Activated naive CD4-positive, alpha-beta T cell treated with anti-CD3 and anti-CD28 coated beads, Interleukin-2, amount 50 U/mL, for 16 hours (primary cell): ENCODE measurements at places on chromosomes 2 and 18.

GRCh38 chr2:101745711-101746694, 48.5 kb downstream of the MAP4K4 start:
- no peak for DNase-seq

- DNase-seq = no peak
These were observed 20.3 kb upstream of the CHST10 start for GRCh38 chr2:100437751-100438150.

DNA sequence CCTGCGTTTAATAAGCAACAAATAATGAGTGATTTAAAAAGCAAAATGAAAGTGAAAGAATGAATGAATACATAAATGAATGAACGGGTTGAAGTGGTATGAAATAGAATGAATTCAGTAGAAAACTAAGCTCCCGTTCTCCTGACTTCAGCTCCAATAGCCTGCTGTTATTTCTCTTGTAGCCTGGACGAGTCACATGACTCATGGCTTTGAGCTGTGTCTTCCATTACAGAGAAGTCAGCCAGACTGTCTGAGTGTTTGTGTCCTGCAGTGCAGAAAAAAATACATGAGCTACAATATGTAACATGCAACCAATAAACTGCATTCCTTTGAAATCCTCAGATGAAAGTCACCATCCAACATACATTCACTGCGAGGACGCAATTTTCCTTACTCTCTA, 21.2 kb downstream of the SCG2 start:
- no peak for DNase-seq

DNA sequence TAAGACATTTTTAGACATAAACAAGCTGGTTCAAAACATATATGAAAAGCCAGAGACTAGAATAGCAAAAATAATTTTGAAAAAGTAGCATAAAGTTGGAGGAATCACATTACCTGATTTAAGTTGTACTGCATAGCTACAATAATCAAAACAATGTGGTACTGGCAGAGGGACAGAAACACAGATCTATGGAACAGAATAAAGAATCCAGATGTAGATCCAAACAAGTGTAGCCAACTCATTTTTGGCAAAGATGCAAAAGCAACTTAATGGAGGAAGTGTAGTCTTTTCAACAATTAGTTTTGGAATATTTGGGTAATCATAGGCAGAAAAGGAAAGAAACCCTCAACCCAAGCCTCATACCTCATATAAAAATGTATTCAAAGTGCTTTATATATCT, 278.7 kb upstream of the ZNF521 start:
- DNase-seq = no peak

DNA sequence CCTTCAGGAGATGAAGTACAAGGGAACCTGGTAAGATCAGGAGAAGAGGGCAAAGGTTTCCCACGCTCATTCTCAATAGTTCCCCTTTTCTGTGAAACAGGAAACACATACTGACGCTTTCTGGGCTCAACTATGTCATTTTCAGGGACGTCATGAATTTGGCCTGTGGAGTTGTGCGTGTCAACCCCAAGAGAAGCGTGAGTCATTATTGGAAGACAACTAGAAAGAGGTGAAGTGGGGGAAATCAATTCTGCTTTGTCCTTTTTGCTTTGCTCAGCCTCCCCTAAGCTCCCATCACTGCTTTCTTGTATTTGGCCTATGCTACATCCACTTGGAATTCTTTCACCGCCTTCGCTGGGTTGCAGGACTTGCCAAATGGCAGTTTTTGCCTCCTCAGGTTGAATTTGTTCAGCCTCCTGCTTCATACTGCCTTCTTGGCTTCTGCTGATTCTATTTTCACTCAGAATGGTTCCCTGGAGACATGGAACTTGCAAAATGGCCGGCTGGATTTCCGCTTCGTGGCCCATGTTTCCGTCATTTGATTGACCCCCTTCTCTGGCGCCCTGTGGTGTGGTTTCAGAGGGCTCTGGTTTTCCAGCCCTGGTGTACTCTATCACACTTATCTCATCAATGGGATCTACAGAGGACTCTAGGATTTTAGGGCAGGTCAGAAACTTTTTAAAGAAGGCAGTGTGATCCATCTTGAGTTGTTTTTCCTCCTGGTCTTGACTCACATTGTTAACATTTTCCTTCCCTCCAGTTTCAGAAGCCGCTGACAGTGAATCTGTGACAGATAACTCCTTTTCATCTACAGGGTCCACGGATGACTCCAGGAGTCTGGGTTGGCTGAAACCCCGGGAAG, 93.3 kb downstream of the ALPK2 start:
- no peak for DNase-seq

DNA sequence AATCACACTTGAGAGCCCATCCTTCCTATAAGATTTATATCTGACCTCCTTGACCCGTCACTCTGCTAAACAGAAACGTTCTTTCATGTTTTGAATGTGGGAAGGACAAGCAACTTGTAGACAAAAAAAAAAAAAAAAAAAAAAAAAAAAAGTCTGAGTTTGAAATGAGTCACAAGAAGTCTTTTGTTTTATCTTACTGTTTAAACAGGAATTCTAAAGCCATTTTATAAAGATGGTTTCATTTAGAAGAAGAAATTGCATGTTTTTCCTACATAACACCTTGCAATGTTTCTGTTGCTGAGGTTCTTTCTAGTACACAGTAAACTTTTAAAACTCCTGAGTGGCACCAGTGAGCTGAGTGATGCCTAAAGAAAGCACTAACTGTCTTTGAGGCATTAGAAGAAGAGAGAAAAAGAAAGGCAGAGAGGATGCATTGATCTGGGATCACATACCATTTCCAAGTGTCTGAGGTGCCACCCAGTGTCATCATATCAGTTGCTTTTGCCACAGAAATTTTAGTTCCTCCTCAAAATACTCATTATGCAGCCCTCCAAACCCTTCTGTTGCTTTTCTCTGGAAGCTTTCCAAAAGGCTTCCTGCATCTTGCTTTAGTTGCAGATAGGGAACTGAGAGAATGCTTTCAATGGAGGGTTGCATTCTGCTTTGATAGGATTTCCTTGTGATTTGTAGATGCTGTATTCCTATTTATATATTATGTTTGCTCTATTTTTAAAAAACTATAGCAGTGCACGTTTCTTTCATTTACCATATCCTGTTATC, 69.1 kb downstream of the ACVR2A start:
- no peak for DNase-seq

- DNase-seq = no peak
These were observed 62.0 kb downstream of the GPR39 start for GRCh38 chr2:132478461-132479105.

GRCh38 chr2:224354632-224355211, 47.2 kb downstream of the FAM124B start:
- DNase-seq = no peak

DNA sequence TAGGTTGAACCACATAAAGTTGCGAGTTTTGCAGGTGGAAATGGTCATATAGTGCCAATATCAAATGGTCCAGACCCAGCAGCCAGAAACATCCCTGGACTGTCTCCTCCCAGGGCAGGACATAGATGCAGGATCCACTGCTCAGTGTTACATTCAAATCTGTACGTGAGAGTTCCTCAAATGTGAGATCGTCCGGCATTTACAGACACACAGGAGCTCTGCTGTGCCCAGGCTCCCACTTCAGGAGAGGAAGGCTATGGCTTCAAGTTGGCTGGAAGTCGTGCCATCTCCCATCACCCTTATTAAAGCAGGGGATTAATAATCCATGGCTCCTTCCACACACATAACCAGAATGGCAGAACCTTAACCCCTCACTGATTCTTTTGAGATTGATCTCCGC, 688.2 kb upstream of the HS6ST1 start:
- no peak for DNase-seq

GRCh38 chr2:24724111-24724775, 68.9 kb downstream of the PTRHD1 start:
- no peak for DNase-seq

GRCh38 chr2:18346344-18346743, 214.1 kb downstream of the RDH14 start:
- DNase-seq = no peak

GRCh38 chr2:240946046-240946445, 39.9 kb downstream of the CROCC2 start:
- DNase-seq = no peak

GRCh38 chr18:22488554-22488953, 70.8 kb upstream of the CTAGE1 start:
- no peak for DNase-seq

DNA sequence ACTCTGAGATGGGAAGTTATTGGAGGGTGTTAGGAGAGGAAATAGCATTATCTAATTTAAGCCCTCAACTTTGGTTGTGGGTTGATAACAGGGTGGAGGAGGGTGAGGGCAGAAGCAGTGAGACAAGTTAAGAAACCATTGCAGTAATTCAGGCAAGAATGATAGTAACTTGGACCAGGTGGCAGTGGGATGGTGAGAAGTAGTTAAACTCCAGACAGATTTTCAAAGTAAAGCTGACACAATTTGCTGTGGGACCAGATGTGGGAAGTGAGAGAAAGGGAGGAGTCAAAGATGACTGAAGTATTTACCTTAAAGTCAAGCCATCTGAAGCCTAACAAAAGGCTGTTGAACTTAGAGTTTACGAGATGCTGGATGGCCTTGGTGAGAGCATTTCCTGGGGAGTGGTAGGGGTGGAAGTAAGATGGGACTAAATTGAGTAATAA, 163.2 kb upstream of the KLF7 start:
- no peak for DNase-seq

- no peak for DNase-seq
These were observed 24.8 kb downstream of the SP3 start for GRCh38 chr2:173940208-173941020.

GRCh38 chr2:180343528-180344345, 336.6 kb upstream of the CWC22 start:
- DNase-seq = no peak

GRCh38 chr2:54692556-54692955, 30.9 kb upstream of the EML6 start:
- no peak for DNase-seq

- DNase-seq = no peak
These were observed 40.0 kb upstream of the BMP10 start for GRCh38 chr2:68911246-68911645.

DNA sequence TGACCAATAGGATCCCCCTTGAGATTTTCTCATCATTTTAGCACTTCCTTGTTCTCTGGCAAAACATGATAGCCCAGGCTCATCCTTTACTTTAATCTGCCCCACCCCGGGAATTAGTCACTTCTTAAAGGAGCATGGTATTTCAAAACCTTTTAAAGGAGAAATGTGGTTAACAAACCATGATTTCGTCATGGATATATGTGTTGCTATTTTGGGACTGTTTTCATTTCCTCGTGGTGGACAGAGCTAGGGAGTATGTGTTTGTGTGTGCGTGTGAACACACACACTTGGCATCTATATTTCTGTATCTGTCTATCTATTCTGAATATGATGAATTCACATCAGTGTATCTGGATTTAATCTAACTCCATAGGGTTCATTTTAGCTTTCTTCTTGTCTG, 128.1 kb downstream of the BIRC6 start:
- no peak for DNase-seq

- DNase-seq = no peak
These were observed 1941.7 kb upstream of the LRRTM1 start for GRCh38 chr2:82246220-82246775.

- no peak for DNase-seq
These were observed 13.0 kb downstream of the SIGLEC15 start for GRCh38 chr18:45838302-45839070.
